ENCODE measurements at places on chromosomes 3 and 15. TPM values are rescaled to one million over a fixed set of nuclear protein-coding genes. Genes with fewer than 3 reads are reported as not detected.

The CCR5 gene
- 0.11 TPM for total RNA-seq

The CCPG1 gene
- total RNA-seq: 65.0 TPM

The CRYGS gene
- total RNA-seq: 2,965 TPM

The MGLL gene
- 46.3 TPM for total RNA-seq

The ARHGEF26 gene
- total RNA-seq: 37.5 TPM

The NOX5 gene
- 0.55 TPM for total RNA-seq

The ACAN gene
- total RNA-seq: 44.0 TPM

Data from camera-type eye (tissue), 1 donor.